Activated T-cell treated with anti-CD3 and anti-CD28 coated beads for 24 hours (primary cell): ENCODE measurements at places on chromosomes 3 and 15.

DNA sequence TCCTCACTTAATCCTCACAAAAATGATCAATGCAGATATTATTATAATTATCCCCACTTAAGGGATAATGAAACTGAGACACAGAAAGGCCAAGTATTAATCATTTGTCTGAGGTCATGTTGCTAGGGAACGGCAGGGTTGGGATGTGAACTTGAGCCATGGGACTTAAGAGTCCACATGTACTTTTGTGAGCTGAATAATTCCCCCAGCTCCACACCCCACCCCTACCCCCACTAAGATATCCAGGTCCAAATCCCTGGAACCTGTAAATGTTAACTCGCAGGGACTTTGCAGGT, 290.5 kb upstream of the GADL1 start:
- no peak for DNase-seq

DNA sequence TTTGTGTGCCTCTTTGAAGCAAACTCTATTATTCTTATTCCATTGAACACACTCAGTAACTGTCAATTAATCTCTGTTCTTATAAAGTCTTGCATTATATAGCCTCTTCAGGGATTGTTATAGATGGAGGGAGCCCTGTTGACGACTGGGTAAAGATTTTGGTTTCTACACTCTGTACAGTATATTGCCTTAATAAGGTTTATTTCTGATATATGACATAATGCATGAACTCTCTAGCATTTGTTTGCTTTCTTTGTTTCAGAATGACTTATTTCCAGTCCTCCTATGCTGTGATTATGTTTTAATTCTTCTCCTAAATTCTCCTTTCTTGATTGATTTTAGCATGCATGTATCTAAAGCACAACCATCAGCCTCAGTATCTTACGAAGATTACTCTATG, 494.9 kb downstream of the DIPK2A start:
- no peak for DNase-seq

GRCh38 chr3:34005886-34006285, 207.5 kb downstream of the PDCD6IP start:
- DNase-seq: no peak

- no peak for DNase-seq
Observed at GRCh38 chr15:77495838-77496596, 75.3 kb downstream of the HMG20A start.

GRCh38 chr15:76973362-76973743, 21.6 kb upstream of the PSTPIP1 start:
- DNase-seq: peak; percentile 59

GRCh38 chr3:17967111-17967510, 224.7 kb upstream of the TBC1D5 start:
- no peak for DNase-seq

DNA sequence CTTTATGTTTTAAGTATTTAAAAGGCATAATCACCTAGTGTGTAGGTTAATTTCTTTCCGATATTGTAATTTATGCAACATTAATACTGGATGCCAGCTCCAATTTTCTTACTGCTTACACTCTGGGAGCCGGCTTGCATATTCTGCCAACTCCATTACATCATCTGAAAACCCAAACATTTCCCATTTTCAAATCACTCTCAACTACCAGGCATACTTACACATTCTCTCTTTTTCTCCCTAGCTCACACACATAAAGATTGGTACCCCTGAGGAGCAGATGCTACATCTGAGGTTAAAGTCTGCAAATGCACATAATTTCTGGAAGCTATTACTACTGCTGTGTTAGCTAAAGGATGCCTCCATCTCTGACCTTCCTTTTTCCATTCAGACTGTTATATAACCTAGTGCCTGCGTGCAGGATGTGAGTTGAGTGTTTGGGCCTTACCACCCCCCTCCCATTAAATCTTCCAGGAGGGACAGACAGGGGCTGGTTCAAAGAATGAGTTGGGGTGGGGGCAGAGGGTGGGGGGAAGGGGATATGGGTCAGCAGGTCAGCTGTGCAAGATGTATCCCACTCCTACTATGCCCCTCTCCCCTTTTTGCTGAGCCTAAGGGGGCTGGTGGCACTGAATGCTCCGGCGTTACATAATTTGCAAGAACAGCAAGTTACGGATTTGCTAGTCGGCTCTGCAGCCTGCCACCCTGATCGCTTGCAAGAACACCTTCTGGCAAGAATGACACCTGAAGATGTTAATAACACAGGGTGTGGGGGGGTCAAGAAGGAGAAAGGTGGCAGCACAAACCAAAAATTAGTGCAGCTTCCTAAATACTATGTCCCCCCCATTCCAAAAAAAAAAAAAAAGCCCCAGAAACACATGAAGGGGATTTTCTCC, 2.5 kb downstream of the RORA start:
- no peak for DNase-seq

DNA sequence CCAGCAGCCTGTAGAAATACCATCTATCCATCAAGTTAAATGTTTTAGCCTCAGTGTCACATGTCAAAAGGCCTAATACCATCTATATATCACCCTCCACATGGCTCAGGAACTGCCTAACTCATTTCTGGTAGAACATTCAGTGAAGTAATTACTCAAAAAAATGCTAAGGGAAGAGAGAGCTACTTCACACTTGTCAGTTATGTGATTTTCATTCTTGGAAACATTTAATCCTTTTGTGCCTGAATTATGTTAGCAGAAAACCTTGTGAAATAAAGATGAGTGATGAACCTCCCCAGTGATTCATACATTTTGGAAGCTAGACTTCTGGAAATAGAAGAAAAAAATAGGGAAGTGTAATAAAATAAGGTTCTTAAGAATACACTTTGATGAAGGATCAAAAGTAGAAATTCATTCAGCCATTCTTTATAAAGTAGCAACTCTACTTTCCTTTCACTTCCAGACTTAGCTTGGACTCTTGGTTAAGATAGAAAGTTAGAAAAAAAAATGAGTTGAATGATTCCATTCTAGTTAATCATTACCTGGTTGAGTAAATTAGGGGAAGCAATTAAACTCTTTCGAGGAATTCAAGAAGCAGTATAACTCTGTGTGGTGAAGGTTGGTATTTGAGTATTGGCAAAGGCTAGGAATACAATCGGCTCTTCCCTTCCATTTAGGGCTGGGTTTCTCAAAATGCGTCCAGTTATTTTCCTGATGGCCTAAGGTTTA, 3.6 kb downstream of the OTOL1 start:
- DNase-seq: no peak

- DNase-seq: no peak
Observed at GRCh38 chr3:163011596-163011995, 1515.0 kb downstream of the OTOL1 start.

GRCh38 chr3:41041462-41041861, 157.8 kb upstream of the CTNNB1 start:
- DNase-seq: no peak

DNA sequence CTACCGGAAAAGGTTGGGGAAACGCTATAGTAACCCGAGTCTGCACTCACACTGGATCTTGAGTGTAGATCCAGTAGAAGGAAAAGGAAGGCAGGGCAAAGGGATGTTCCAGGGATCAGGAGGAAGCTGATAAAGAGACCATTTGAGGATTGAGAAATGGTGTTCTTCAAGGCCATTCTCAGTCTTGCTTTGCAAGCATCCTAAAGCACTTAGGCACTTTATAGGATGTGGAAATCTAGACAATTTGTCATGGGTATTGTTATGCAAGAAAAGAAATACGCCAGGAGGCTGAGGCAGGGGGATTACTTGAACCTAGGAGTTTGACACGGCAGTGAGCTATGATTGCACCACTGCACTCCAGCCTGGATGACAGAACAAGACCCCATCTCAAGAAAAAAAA, 13.2 kb upstream of the SCAMP5 start:
- DNase-seq: no peak

GRCh38 chr3:74009961-74010844, 385.5 kb upstream of the PDZRN3 start:
- DNase-seq: no peak

GRCh38 chr3:193775421-193776077, 182.5 kb downstream of the OPA1 start:
- no peak for DNase-seq

GRCh38 chr15:41798607-41799487, 24.6 kb downstream of the MAPKBP1 start:
- no peak for DNase-seq

DNA sequence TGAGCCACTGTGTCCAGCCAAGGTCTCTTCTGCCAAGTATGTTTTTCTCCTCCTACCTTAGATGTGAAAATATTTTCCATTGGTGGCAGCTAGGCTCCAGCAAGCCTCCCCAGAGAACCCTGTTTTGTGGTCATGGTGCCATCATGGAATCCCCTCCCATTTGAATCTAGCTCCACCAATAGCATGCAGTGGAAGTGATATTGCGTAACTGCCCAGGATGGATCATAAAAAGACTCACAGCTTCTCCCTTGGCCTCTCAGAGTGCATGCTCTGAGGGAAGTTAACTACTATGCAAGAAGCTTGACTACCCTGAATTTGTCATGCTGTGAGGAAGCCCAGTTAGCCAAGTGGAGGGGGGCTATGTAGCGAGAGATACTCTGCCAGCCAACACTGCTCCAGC, 27.5 kb downstream of the CRYGS start:
- DNase-seq: no peak

GRCh38 chr15:80060356-80061006, 1.0 kb downstream of the ZFAND6 start:
- DNase-seq: peak; percentile 7

- DNase-seq: no peak
Observed at GRCh38 chr15:73621286-73621826, 11.8 kb downstream of the NPTN start.

DNA sequence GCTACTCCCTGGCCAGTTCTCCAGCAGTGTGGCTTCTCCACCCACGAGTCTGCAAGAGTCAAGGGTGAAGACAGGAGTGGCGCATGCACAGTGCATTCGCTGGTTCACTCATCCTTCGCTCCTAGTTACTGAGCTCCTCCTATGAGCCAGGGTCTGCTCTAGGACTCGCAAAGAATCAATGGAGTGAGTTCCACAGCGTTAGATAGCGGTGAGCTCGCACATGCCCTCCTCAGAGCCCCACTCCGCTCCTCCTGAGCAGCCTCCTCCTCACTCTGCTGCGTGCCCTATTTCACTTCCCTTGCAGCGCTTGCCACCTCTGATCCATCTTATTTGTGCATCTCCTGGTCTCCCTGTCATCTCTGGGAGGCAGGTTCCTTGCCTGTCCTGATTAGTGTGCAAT, 63.0 kb downstream of the NUP210 start:
- no peak for DNase-seq

DNA sequence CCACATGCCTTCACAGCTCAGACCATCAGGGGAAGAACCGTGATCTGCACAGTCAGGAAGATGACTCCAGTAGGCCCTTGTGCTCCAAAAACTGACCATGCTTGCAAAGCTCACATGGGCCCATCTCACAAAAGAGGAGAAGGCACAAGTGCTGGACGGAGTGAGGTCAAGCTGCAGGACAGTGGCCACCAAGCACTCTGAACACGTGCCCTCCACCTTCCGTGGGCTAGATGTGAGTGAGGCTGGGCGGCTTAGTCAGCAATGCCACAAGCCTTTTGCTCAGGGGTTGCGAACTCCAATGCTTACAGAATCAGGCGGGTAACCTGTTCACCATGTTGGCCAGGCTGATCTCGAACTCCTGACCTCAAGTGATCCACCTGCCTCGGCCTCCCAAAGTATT, 70.9 kb downstream of the SCN5A start:
- DNase-seq: no peak

DNA sequence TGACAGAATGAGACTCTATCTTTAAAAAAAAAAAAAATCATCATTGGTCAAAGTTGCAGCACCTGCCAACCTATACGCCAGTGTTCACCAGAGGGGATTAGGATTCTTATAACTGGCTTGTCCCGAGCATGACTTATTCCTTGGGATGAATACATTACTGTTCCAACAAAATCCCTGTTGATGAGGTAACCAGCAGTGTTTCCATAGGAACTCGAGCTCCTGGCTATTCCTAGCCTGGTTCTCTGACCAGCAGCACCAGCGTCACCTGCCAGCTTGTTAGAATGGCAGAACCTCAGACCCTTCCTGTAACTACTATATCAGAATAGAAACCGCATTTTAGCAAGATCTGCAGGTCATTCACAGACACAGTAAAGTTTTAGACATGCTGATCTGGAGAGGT, 364.4 kb downstream of the PTPRG start:
- DNase-seq: no peak

DNA sequence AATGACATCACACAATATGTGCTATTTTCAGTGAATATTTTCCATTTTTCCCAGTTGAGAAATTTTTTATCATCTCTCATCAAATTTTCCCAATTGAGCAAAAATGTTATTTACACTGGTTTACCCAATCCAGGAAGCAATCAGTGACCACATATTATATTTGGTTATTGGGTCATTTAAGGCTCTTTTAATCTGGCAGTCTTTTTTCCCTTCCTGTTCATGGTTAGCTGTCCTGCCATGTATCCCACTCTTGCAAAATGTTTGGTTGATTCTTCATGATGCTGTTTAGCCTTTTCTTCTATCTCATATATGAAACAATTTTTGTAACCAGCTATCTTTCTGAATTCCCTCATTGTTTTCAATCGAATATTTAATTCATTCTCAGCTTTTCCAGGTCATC, 626.0 kb downstream of the RBMS3 start:
- no peak for DNase-seq

DNA sequence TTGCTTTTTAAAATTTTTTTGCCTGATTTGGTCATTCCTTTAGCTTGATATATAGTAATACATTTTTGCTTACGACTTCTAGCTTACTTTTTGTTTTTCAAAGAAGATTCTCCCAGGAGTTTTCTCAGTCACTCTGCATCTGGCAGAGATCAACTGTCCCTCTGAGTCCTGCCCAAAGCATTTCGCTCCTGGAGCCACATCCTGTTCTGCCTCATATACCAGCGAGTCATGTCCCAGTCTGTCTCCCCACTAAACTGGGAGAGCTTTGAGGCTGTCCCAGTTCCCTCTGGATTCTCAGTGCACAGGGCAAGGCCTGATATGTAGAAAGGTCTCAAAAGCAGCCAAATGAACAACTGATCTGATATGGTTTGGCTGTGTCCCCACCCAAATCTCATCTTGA, 326.3 kb downstream of the ARRDC4 start:
- DNase-seq: no peak

DNA sequence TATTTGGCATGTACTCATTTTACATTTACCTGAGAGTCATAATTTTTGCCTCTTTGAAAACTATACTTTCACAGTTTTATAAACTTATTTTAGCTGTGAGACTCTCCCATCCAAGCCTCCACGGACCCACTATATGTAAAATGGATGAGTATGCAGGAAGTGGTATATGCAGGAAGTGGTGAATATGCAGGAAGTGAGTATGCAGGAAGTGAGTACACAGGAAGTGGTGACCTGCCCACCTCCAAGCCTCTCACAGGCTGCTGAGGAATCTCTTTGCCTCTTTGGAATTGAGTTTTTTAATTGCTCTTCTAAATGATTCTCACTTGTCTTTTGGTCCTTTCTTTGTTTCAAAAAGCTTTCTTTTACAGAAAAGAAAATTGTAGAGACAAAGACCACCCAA, 85.2 kb downstream of the KBTBD8 start:
- DNase-seq: peak; percentile 41

- no peak for DNase-seq
Observed at GRCh38 chr3:141337523-141337854, 30.8 kb upstream of the ZBTB38 start.

DNA sequence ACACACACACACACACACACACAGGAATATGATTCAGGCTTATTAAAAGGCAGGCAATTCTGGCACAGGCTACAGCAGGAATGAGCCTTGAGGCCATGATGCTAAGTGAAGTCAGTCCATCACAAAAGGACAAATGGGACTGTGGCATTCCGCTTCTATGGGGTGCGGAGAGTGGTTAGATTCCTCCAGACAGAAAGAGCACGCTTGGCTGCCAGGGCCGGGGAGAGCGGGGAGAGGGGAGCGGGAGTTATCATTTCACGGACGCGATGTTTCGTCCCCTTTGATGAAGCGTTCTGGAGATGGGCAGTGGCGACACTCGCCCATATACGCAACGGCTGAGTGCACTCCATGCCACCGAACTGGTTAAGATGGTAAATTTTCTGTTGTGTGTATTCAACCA, 58.5 kb upstream of the FAM174B start:
- no peak for DNase-seq
